Activated T-helper 17 cell treated with anti-CD3 and anti-CD28 coated beads, Interleukin-2, amount 50 U/mL, for 72 hours (primary cell): ENCODE measurements at places on chromosomes 1 and 21. TPM values are rescaled to one million over a fixed set of nuclear protein-coding genes. Genes with fewer than 3 reads are reported as not detected.
A peak's percentile ranks its signal among the peaks of the same experiment; 100 is the strongest.

CDA gene
- not detected for total RNA-seq

DNA sequence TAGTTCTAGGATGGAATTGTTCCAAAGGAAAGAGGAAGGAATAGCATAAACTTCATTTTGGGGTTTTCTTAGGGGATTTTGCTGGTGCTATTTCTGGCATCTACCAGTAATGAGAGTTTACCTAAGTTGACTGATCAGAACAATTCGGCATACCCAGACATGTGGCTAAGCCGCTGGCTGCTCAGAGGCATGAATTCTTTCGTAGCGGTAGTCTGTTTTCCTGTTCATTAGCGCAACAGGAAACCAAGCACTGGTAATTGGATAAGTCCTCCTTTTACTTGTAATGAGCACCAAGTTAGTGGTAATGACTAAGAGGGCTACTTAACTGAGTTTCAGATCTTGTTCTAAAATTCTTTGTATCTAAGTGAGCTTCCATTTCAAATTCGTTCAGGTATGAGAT lies 38.6 kb downstream of the C21orf91 start:
- peak; percentile 32 for ATAC-seq

S100A11 gene
- total RNA-seq = 230 TPM

GRCh38 chr1:84069236-84069845 lies 70.4 kb upstream of the TTLL7 start:
- no peak for ATAC-seq

A3GALT2 gene
- total RNA-seq = not detected

GRCh38 chr1:214541206-214541605 lies 10.2 kb downstream of the PTPN14 start:
- ATAC-seq = no peak
